Right ventricle myocardium superior (tissue), 1 donor: ENCODE measurements at places on chromosomes 12 and 14. TPM values are rescaled to one million over a fixed set of nuclear protein-coding genes. Genes with fewer than 3 reads are reported as not detected.
A peak's percentile ranks its signal among the peaks of the same experiment; 100 is the strongest.

GRCh38 chr12:1383758-1384157 is 210.6 kb downstream of the FBXL14 start:
- no peak for DNase-seq

DNA sequence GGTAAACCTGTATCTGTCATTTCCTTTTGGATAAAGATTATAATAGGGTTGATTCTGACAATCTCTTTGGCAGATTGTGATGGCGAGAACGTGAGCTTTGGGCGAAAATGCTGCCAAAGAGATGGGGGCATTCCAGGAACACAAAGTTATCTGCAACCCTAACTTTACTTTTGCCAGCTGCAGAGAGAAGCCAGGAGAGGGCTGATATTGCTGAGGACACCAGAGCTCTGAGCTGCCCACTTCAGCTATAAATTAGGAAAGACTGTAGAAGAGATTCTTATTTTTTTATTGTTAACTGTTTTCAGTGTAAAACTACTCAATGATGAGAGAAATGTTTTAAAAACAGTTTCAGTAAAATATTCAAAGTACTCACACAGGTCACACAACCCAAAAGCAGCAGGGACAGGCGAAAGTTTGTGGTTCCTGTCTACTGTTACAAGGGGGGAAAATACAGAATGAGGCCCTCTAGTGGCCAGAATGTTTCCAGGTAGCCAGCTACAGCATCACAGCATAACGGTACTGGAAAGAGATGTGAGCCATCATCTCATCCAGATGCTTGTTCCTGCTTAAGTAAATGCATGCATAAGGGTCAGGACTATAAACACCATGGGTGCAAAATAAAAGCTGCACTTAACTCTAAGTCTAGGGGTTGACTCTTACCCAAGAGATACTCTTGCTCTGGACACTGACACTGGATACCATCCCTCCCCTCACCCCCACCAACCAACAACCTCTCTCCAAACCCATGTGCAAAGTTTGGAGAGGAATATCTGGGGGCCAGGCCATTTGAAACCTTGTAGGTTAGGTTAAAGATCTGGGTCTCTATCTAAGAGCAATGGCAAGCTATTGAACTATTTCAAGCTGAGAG is 498.4 kb downstream of the RMST start:
- DNase-seq: no peak

- DNase-seq: no peak
Measured at GRCh38 chr12:122908915-122909314, 13.0 kb upstream of the VPS37B start.

DNA sequence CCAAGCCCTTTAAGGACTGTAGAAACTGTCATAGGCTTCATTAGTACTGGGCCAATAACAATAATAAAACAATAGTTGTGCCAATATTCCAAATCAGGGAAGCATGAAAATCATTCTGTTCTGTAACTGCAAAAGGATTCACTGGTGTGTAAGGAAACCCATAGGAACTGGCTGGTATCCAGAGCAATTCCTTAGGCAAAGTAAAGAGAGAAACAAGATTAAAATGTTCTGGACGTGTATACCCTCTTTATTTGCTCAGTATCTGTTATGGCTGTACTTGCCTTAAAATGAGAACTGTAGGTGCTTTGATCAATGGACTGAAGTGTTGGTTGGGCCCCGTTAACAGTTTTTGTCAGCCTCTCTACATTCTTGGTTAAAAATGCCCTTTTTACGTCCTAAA is 72.4 kb upstream of the STAC3 start:
- DNase-seq: no peak

DNA sequence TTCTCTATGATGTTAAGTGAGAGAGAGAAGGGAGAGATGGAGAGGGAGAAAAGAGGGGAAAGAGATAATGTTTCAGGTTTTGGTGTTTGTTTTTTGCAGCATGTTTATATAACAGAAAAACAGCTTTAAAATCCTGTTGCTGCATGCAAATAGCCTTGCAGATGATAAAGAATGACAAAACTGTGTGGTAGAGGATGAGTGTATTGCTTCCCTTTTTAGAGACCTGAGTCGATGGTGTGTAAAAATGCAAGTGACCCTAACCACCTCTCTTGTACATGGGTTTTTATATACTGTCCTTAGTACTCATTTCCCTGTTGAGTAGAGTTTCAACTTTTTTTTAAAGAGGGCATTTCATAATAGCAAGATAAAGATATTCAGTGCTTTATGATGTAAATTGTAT is 249.1 kb downstream of the AKAP6 start:
- DNase-seq: no peak

- DNase-seq: no peak
Measured at GRCh38 chr12:79524507-79525148, 166.1 kb downstream of the PAWR start.

GRCh38 chr12:53840316-53840715 is 88.5 kb upstream of the CISTR start:
- no peak for DNase-seq

GRCh38 chr14:104978746-104979691 is 845 bp upstream of the AHNAK2 start:
- peak; percentile 38 for DNase-seq

DNA sequence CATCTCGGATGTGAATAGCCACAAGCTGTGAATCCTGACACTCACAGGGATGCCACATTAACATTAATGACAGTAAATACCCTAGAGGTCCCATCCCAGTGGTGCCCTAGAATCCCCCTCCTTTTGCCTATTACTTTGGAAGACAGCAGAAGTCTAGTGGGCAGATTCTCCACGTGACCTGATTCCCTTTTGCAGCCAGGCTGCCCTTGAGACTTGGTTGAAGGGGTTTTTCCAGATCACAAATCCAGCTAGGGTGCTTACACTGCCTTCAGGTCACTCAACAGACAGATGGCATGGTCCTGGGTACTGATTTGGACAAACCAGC is 8.7 kb downstream of the HDAC7 start:
- DNase-seq: no peak

- no peak for DNase-seq
Measured at GRCh38 chr12:75208856-75209811, 505 bp downstream of the KCNC2 start.

- DNase-seq: no peak
Measured at GRCh38 chr12:54977857-54978256, 6.7 kb downstream of the TESPA1 start.

- DNase-seq: no peak
Measured at GRCh38 chr12:83710851-83711250, 1024.1 kb downstream of the TMTC2 start.

DNA sequence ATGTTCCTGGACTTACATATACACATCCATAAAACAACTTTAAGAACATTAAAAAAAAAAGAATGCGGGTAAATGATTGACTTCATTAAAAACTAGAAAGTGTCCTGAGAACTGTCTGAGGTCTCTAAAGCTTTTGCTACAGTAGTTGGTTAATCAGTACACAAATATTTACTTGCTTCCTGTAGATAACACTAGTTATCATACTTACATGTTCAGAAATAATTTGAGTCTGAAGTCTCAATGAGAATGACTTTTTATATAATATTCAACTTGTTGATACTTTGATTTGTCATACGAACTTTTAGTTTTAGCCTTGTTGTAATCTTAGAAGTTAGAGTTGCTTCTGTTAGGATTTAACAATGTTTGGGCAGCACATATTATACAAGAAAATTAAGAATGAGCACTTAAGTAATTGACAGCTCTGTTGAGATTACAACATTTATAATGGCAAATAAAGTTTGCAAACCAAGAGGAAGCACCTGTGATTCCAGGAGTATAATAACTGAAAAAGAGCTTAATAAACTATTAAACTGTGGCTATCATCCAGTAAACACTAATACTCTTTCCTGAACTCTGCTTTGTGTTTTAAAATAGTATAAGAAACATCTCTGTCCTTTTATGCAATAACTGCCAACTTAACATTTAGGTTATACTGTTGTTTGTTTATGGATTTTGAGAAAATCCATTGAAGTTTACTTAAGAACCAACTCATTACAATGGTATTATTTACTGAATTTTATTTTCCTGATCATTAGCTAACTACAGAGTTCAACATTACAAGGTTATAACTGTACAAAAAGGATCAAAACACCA is 131.7 kb downstream of the MIPOL1 start:
- no peak for DNase-seq

- DNase-seq: no peak
Measured at GRCh38 chr14:20179880-20180279, 10.8 kb upstream of the OR11G2 start.

- DNase-seq: no peak
Measured at GRCh38 chr14:79693935-79694334, 517.4 kb downstream of the DIO2 start.

- no peak for DNase-seq
Measured at GRCh38 chr14:56794557-56795283, 15.6 kb downstream of the OTX2 start.

DNA sequence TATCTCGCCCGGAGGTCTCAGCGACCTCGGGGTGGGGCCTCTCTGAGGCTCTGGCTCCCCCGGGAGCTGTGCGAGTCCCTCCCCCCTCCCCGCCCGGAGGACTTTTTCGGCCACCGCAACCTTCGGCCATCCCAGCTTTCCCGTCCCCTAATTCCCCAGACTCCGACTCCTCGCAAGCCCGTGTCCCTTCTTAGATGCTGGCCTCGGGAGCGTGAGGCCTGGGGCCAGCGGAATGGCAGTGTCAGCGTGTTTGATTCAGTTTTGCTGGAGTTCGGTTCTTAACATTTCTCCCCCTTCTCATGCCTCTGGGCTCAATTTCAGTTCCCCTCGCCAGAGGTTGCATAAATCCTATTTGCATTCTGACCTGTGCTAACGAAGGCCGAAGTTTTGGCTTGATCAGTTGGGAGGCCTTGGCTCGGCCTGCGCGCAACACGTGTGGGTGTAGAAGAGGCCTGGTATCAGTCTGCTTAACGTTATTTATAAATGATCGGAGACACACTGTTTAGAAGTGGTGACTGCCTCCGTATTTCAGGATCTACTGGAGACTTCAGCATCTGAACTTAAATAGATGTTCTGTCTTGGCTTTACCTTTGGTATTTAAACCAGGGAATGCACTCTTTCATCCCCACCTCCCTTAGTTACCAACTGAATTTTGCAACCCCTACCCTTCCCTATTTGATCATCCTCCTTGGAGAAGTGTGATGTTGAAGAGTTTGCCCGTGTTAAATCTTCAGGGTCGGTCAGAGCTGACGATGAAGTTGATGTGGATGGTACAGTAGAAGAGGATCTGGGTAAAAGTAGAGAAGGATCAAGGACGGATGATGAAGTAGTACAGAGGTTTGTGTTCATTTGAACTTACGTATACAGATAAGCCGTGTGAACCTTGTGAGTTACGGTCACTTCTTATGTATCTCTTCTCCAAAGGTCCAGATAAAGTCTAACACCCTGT is 851 bp downstream of the HSP90B1 start:
- DNase-seq: peak; percentile 59

- peak; percentile 63 for DNase-seq
Measured at GRCh38 chr14:54364555-54365415, 32.0 kb upstream of the CDKN3 start.

DNA sequence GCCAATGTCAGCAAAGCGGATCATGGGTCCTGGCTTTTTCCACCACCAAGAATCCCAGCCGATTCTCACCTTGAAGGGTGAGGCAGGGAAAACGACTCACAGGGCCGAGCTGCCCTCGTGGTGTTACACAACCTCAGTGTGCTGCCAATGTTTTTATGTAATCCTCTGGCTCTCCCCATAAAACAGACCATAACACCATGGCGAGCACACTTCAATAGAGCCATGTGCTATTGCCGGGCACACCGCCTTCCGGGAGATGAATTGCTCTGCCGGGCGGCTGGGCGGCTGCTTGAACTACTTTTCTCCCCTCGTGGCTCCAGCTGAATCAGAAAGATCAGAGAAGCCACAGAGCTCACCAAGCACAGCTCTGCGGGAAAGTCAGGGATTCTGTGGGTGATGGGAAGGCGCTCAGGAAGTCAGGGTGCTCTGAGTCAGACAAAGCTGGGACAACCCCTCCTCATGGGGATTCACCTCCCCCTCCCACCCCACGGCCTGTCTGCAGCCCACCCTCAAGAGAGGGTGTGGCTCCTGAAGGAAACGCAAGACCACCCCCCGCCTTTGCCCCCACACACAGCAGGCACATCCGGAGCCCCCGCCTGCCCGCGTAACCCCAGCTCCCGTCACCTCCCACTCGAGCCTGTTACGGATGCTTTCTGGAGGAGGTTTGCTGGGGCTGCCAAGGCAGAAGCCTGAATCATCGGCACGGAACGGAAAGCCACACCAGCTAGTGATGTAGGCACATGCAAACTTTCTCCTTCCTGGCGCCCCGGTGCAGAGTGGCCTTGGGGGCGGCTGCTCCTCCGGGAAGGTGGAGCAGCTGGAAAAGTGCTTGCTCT is 1.8 kb downstream of the GALNT9 start:
- peak; percentile 55 for DNase-seq

GRCh38 chr12:32211066-32211899 is 104.6 kb downstream of the BICD1 start:
- no peak for DNase-seq

- no peak for DNase-seq
Measured at GRCh38 chr14:51529736-51530135, 122.0 kb upstream of the FRMD6 start.

GRCh38 chr12:98601924-98602323 is 8.4 kb downstream of the SLC25A3 start:
- no peak for DNase-seq

GRCh38 chr12:64744422-64745258 is 14.6 kb downstream of the GNS start:
- DNase-seq: no peak

The PPFIA2 gene
- 0.35 TPM for total RNA-seq

The ZFYVE26 gene
- 13.3 TPM for total RNA-seq

The KRT74 gene
- not detected for total RNA-seq

The COX6A1 gene
- total RNA-seq: 119 TPM

The CDK2 gene
- 7.9 TPM for total RNA-seq

The KRT80 gene
- not detected for total RNA-seq

The TSPAN19 gene
- 0.27 TPM for total RNA-seq

The STAC3 gene
- 1.2 TPM for total RNA-seq

The EIF2B2 gene
- 29.5 TPM for total RNA-seq

The TMPRSS12 gene
- total RNA-seq: not detected

The GPR65 gene
- 0.38 TPM for total RNA-seq

The KDM2B gene
- 10.3 TPM for total RNA-seq

The PPP1R1A gene
- 192 TPM for total RNA-seq

The PXN gene
- 47.1 TPM for total RNA-seq

The FITM1 gene
- 126 TPM for total RNA-seq

The KLRC1 gene
- total RNA-seq: not detected
